Right ventricle myocardium superior (tissue), 1 donor: ENCODE measurements at places on chromosomes 5 and 9. TPM values are rescaled to one million over a fixed set of nuclear protein-coding genes. Genes with fewer than 3 reads are reported as not detected.

DNA sequence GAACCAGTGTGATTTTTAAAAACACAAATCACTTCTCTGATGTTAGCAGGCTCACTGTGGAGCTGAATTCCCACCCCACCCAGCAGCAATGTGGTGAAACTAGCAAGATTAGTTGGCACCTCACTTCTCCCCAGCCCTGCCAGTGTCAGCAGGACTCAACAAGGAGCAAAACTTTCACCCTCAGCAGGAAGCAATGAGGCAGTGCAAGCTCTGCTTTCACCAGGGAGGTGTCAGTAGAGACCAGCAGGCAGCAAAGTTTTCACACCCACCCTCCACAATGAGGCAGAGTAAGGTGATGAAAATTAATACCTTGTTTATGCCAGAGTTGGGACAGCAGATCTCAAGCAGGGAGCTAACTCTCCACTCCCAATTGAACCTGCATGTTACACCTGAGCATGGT, 565.0 kb downstream of the CETN3 start:
- no peak for DNase-seq

DNA sequence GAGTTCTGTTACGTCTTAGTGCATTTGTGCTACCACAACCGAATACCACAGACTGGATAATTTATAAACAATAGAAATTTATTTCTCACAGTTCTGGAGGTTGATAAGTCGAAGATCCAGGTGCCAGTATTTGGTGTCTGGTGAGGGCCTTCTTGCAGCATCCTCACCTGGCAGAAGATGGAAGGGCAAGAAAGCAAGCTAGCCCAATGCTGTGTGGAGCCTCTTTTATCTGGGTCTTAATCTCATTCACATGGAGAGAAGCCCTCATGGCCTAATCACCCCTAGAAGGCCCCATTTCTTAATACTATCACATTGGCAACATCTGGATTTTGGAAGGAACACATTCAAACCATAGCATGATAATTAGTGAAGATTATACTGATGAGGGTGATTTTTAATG, 159.3 kb downstream of the CHSY3 start:
- DNase-seq = no peak

GRCh38 chr5:1277781-1278180, 17.1 kb downstream of the TERT start:
- no peak for DNase-seq

- no peak for DNase-seq
Measured at GRCh38 chr5:59540366-59540765, 353.2 kb downstream of the PDE4D start.

DNA sequence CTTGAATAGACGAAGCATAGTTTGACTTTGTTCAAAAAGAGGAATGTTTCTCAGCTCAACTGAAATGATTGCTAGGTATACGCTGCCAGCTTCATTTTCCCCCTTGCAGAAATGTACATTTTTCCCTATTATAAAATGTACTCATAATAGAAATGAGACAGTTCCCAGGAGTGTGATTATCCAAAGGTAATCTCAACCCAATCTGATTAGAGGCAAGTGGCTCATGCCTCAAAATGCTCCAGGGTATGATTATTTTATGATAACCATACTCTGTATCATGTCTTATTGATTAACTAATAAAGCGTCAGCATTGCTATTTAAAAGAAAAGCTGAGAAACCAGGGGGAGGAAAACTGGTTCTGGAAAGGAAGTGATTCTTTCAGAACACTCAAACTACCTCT, 54.9 kb upstream of the SMIM15 start:
- no peak for DNase-seq

LIX1 gene
- not detected for total RNA-seq
